ENCODE measurements at places on chromosomes 12 and 14.

DNA sequence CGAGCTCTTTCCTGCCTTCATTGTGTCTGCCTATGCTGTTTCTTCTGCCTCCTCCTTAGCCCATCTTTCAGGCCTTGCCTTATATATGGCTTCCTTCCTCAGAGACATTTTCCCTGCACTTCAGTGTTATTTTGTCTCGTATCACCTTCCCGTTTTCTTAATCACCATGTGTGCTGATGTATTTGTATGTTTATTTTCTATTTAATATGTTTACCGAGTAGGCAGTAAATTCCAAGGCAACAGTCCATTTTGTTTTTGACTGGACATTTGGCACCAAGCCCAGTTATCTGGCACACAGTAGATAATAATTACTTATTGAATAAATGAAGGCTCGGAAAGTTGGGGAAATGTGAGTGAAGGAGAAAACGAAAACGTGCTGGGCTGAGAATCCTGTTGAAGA, 4.6 kb upstream of the POU6F1 start:
- no peaks in the 10 kb centered on the region for H3K27me3 ChIP-seq
- H3K4me1 ChIP-seq = peaks cover 14% of the 10 kb centered on the region
- no peak overlapping the region for H3K27ac ChIP-seq

GRCh38 chr12:2854669-2855453, 2.0 kb downstream of the TEX52 start:
- ATAC-seq = no peak
- H3K4me1 ChIP-seq = peaks cover 4% of the 10 kb centered on the region
- no peak overlapping the region for H3K27ac ChIP-seq

GRCh38 chr14:56129933-56130332, 11.7 kb downstream of the PELI2 start:
- no peak for ATAC-seq
- H3K4me1 ChIP-seq = peaks cover 22% of the 10 kb centered on the region
- no peak overlapping the region for H3K4me3 ChIP-seq
- no peaks in the 10 kb centered on the region for H3K36me3 ChIP-seq
- no peak overlapping the region for H3K27ac ChIP-seq

- H3K4me1 ChIP-seq = peaks cover 53% of the 10 kb centered on the region
- no peaks in the 10 kb centered on the region for H3K27me3 ChIP-seq
- peak overlapping the region; percentile 67 for H3K4me3 ChIP-seq
- H3K36me3 ChIP-seq = peaks cover 20% of the 10 kb centered on the region
- H3K27ac ChIP-seq = no peak overlapping the region
Measured at GRCh38 chr12:11725686-11726085, 76.2 kb downstream of the ETV6 start.

DNA sequence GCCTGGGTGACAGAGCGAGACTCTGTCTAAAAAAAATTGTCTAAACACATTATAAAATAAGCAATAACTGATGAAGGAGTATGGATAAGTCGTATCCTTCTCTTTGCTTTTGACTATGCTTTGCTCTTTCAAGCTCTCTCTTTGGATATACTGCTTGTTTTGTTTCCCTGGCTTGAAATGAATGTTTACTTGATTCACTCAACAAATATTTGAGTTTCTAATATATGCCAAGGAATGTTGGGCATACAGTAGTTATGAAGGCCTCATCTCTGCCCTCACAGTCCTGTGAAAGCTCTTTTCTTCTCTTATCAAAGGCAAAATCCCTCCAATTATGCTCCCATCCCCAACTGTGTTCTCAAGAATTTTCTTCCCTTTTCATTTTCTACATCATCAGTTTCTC, 123.5 kb downstream of the PTPRR start:
- H3K27me3 ChIP-seq = no peaks in the 10 kb centered on the region
- ATAC-seq = no peak
- no peak overlapping the region for H3K27ac ChIP-seq
- H3K36me3 ChIP-seq = no peaks in the 10 kb centered on the region
- no peak overlapping the region for H3K4me3 ChIP-seq
- no peaks in the 10 kb centered on the region for H3K4me1 ChIP-seq

- no peaks in the 10 kb centered on the region for H3K27me3 ChIP-seq
- peaks cover 95% of the 10 kb centered on the region for H3K36me3 ChIP-seq
- no peak for ATAC-seq
- H3K27ac ChIP-seq = peak overlapping the region; percentile 96
Measured at GRCh38 chr12:6968426-6968825, 2.0 kb downstream of the PHB2 start.

DNA sequence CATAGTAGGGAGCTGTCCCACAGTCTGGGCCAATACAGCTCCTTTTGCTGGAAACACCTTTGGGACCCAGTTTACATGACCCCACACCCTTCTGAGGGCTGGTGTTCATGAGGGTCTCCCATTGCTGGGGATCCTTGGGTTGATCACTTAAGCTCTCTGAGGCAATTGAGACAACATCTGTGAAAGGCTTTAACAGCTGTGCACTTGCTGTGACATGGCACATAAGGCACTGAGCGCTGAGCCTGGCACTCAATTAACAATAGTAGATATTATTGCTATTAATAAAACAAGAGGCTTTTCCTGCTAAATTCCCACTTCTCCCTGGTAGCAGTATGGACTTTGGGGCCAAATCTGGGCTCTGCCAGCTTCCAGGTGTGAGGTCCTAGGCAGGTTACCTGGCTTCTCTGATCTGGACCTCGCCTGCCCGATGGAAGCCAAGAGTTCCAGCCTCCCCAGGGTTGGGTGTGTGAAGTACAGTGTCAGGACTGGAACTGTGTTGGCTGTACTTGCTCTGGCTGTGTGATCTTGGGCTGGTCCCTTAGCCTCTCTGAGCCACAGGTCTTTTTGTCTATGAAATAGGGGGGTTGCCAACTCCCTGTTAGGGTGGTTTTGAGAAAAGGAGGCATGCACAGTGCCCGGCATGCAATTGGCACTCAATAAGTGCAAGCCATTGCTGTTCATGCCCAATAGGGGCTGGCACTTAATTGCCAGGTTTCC, 3.1 kb downstream of the SH2B3 start:
- H3K4me3 ChIP-seq = peak overlapping the region; percentile 92
- H3K27me3 ChIP-seq = no peaks in the 10 kb centered on the region
- no peak for ATAC-seq

GRCh38 chr12:65414526-65414925, 136.0 kb downstream of the MSRB3 start:
- no peak for ATAC-seq
- H3K4me3 ChIP-seq = no peak overlapping the region
- no peak overlapping the region for H3K27ac ChIP-seq
- H3K4me1 ChIP-seq = no peaks in the 10 kb centered on the region
- H3K27me3 ChIP-seq = no peaks in the 10 kb centered on the region

GRCh38 chr12:130976171-130976720, 22.5 kb downstream of the ADGRD1 start:
- peaks cover 8% of the 10 kb centered on the region for H3K27me3 ChIP-seq
- no peak for ATAC-seq

- peak overlapping the region; percentile 55 for H3K4me3 ChIP-seq
- peak; percentile 98 for ATAC-seq
- H3K27me3 ChIP-seq = no peaks in the 10 kb centered on the region
- H3K27ac ChIP-seq = peak overlapping the region; percentile 15
- peaks cover 8% of the 10 kb centered on the region for H3K4me1 ChIP-seq
Measured at GRCh38 chr12:122646517-122647217, 56.5 kb downstream of the HCAR2 start.

GRCh38 chr14:75939200-75939599, 42.6 kb downstream of the TGFB3 start:
- no peaks in the 10 kb centered on the region for H3K36me3 ChIP-seq
- ATAC-seq = no peak
- H3K27me3 ChIP-seq = no peaks in the 10 kb centered on the region
- no peak overlapping the region for H3K4me3 ChIP-seq
- H3K4me1 ChIP-seq = no peaks in the 10 kb centered on the region

DNA sequence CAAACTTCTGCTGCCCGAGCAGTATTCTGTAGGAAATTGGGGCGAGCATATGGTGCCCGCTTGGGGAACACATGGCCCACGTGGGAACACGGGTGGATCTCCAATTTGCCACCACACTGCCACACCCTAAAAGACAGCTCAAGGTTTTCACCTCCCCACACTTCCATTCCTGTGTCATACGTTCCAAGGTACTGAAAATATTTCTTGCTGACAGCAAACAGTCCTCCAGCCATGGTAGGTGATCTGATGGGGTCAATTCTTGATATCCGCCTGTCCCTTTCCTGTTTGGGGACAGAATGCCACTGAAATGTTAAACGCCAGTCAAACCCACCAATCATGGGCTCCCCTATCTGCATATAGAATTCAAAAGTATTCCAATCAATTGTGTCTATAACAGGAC, 1.2 kb downstream of the GALNT4 start:
- no peaks in the 10 kb centered on the region for H3K27me3 ChIP-seq
- H3K27ac ChIP-seq = peak overlapping the region; percentile 83
- peaks cover 60% of the 10 kb centered on the region for H3K36me3 ChIP-seq
- H3K4me3 ChIP-seq = peak overlapping the region; percentile 85

GRCh38 chr12:71130521-71131069, 27.2 kb downstream of the TSPAN8 start:
- no peak overlapping the region for H3K4me3 ChIP-seq
- ATAC-seq = no peak
- H3K27ac ChIP-seq = no peak overlapping the region
- no peaks in the 10 kb centered on the region for H3K27me3 ChIP-seq

- no peaks in the 10 kb centered on the region for H3K4me1 ChIP-seq
- peaks cover 15% of the 10 kb centered on the region for H3K27me3 ChIP-seq
- H3K36me3 ChIP-seq = no peaks in the 10 kb centered on the region
- no peak overlapping the region for H3K27ac ChIP-seq
Measured at GRCh38 chr12:5399266-5399665, 32.6 kb upstream of the NTF3 start.

DNA sequence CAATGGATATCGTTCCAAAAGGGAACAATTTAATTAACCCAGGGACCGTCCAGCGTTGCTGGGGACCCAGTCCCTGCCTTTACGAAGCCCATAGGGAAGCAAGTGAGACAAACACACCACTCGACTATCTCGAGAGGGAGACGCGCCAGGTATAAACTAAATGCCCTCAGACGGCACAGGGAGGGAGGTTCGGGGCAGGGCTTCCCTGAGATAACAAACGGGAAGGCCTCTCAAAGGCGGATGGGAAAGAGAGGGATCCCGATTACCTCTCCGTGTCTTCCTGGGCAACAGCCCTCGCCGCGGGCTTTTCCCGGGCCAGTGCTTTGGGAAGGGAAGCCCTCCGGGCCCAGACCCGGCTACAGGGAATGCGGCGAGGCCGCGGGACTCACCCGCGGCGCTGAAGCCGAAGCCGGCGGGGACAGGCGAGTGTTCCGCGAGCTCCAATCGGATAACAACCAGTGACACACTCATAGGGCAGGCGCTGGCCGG, 390 bp downstream of the BRAP start:
- peaks cover 56% of the 10 kb centered on the region for H3K36me3 ChIP-seq
- H3K27ac ChIP-seq = peak overlapping the region; percentile 96
- H3K4me1 ChIP-seq = peaks cover 29% of the 10 kb centered on the region
- no peaks in the 10 kb centered on the region for H3K27me3 ChIP-seq
- ATAC-seq = no peak

GRCh38 chr14:63375769-63376168, 57.0 kb upstream of the GPHB5 start:
- H3K27me3 ChIP-seq = no peaks in the 10 kb centered on the region
- no peak for ATAC-seq
- H3K36me3 ChIP-seq = peaks cover 78% of the 10 kb centered on the region
- no peak overlapping the region for H3K27ac ChIP-seq
- H3K4me1 ChIP-seq = no peaks in the 10 kb centered on the region

GRCh38 chr12:103686026-103686425, 99.0 kb downstream of the STAB2 start:
- H3K36me3 ChIP-seq = no peaks in the 10 kb centered on the region
- no peak overlapping the region for H3K4me3 ChIP-seq
- ATAC-seq = no peak
- H3K4me1 ChIP-seq = no peaks in the 10 kb centered on the region
- H3K27ac ChIP-seq = no peak overlapping the region

GRCh38 chr14:29030970-29031369, 264.4 kb downstream of the FOXG1 start:
- no peaks in the 10 kb centered on the region for H3K36me3 ChIP-seq
- no peak overlapping the region for H3K4me3 ChIP-seq
- no peak overlapping the region for H3K27ac ChIP-seq
- H3K27me3 ChIP-seq = no peaks in the 10 kb centered on the region

- ATAC-seq = peak; percentile 31
- no peaks in the 10 kb centered on the region for H3K4me1 ChIP-seq
- H3K4me3 ChIP-seq = no peak overlapping the region
- H3K27ac ChIP-seq = no peak overlapping the region
- no peaks in the 10 kb centered on the region for H3K36me3 ChIP-seq
Measured at GRCh38 chr14:72699443-72699842, 194.5 kb downstream of the DPF3 start.

- ATAC-seq = peak; percentile 25
- H3K36me3 ChIP-seq = peaks cover 52% of the 10 kb centered on the region
- peak overlapping the region; percentile 93 for H3K4me3 ChIP-seq
- peaks cover 57% of the 10 kb centered on the region for H3K4me1 ChIP-seq
- no peaks in the 10 kb centered on the region for H3K27me3 ChIP-seq
Measured at GRCh38 chr12:51318846-51319599, 5.0 kb downstream of the BIN2 start.

- H3K27ac ChIP-seq = no peak overlapping the region
- H3K36me3 ChIP-seq = no peaks in the 10 kb centered on the region
- no peaks in the 10 kb centered on the region for H3K4me1 ChIP-seq
- ATAC-seq = no peak
- no peak overlapping the region for H3K4me3 ChIP-seq
- no peaks in the 10 kb centered on the region for H3K27me3 ChIP-seq
Measured at GRCh38 chr12:80490329-80490728, 46.3 kb downstream of the PTPRQ start.

DNA sequence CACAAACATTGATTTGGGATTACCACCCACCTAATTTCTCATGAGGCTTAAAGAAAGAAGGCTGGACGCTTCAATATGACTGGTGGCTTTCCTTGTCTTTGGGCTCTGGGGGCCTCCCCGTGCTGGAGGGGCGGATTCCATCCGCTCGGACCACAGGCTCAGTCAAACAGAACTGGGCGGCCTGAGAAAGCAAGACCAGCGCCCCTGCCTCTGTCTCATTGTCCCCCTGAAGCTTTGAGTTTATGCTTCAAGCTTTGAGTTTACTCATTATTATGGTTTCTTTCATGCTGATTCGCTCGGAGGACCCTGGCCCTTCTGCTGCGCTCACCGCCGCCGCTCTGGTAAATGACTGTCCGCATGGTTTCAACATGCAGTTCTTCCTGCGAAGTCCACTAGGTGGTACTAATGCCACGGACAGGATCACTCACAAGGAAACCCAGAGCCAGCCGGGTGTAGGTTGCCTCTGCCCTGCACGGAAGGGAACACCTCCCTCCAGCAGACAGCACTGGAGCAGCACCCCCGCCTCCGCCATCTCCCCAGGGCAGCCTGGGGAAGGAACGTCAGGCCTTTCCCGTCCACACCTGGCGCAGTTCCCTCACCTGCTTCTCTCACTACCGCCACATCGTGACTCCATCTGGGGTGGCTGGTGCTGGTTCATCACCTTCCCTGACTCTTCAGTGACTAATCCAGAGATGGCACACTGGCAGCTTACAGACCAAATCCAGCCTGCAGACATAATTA, 13.2 kb upstream of the TIGAR start:
- H3K36me3 ChIP-seq = peaks cover 73% of the 10 kb centered on the region
- H3K4me3 ChIP-seq = no peak overlapping the region
- peak overlapping the region; percentile 46 for H3K27ac ChIP-seq

GRCh38 chr12:64670019-64670418, 59.7 kb downstream of the RASSF3 start:
- peaks cover 65% of the 10 kb centered on the region for H3K4me1 ChIP-seq
- no peaks in the 10 kb centered on the region for H3K36me3 ChIP-seq
- peak overlapping the region; percentile 84 for H3K27ac ChIP-seq

- H3K27ac ChIP-seq = no peak overlapping the region
- no peaks in the 10 kb centered on the region for H3K27me3 ChIP-seq
- ATAC-seq = no peak
- H3K4me3 ChIP-seq = no peak overlapping the region
- peaks cover 3% of the 10 kb centered on the region for H3K4me1 ChIP-seq
Measured at GRCh38 chr12:26345471-26346003, 150.2 kb downstream of the SSPN start.

All from activated T-helper 17 cell treated with anti-CD3 and anti-CD28 coated beads, Interleukin-2, amount 50 U/mL, for 72 hours (primary cell).